Neural cell (in vitro differentiated cells): ENCODE measurements at places on chromosomes 7 and 10. TPM values are rescaled to one million over a fixed set of nuclear protein-coding genes. Genes with fewer than 3 reads are reported as not detected.

ORAI2 gene
- 36.3 and 52.0 TPM in 2 replicates for polyA plus RNA-seq

TAF3 gene
- polyA plus RNA-seq, result 1.4 and 2.0 TPM in 2 replicates

GHRHR gene
- polyA plus RNA-seq, result not detected in 2 replicates

NODAL gene
- 0.46 TPM in 1 of 2 replicates, not detected in the other for polyA plus RNA-seq

KLF14 gene
- 0.48 TPM in 1 of 2 replicates, not detected in the other for polyA plus RNA-seq

GALNT17 gene
- polyA plus RNA-seq, result 15.7 and 17.6 TPM in 2 replicates

OPALIN gene
- polyA plus RNA-seq, result not detected in 2 replicates

ERVW-1 gene
- polyA plus RNA-seq, result not detected in 2 replicates

MYOF gene
- polyA plus RNA-seq, result 0.47 TPM in 1 of 2 replicates, not detected in the other

SLC26A5 gene
- not detected in 2 replicates for polyA plus RNA-seq

OR2A7 gene
- polyA plus RNA-seq, result not detected in 2 replicates

PRLHR gene
- 0.20 TPM in 1 of 2 replicates, not detected in the other for polyA plus RNA-seq

BAIAP2L1 gene
- polyA plus RNA-seq, result 0.54 TPM in 1 of 2 replicates, not detected in the other

GIMAP7 gene
- polyA plus RNA-seq, result not detected in 2 replicates

TMEM270 gene
- not detected in 2 replicates for polyA plus RNA-seq

SPDYE6 gene
- polyA plus RNA-seq, result not detected in 2 replicates

RELN gene
- polyA plus RNA-seq, result 169 and 178 TPM in 2 replicates

SEMA3C gene
- 377 and 386 TPM in 2 replicates for polyA plus RNA-seq

CDK1 gene
- polyA plus RNA-seq, result 4.0 and 4.5 TPM in 2 replicates

TEX36 gene
- not detected in 2 replicates for polyA plus RNA-seq

GIMAP1 gene
- polyA plus RNA-seq, result not detected in 2 replicates

PDZD7 gene
- 1.5 and 2.6 TPM in 2 replicates for polyA plus RNA-seq

IGFBP1 gene
- not detected in 2 replicates for polyA plus RNA-seq

UBE3C gene
- 39.0 and 46.3 TPM in 2 replicates for polyA plus RNA-seq

SLC26A4 gene
- polyA plus RNA-seq, result not detected in 2 replicates

EIF5AL1 gene
- polyA plus RNA-seq, result 0.08 and 0.21 TPM in 2 replicates

OGDHL gene
- 40.7 and 46.7 TPM in 2 replicates for polyA plus RNA-seq

ACBD5 gene
- 39.3 and 44.8 TPM in 2 replicates for polyA plus RNA-seq

MOGAT3 gene
- polyA plus RNA-seq, result not detected in 2 replicates

EBF3 gene
- 0.38 and 0.98 TPM in 2 replicates for polyA plus RNA-seq

CREB5 gene
- 3.2 and 3.7 TPM in 2 replicates for polyA plus RNA-seq

DYDC2 gene
- 2.4 and 17.0 TPM in 2 replicates for polyA plus RNA-seq

PIP gene
- polyA plus RNA-seq, result not detected in 2 replicates
